ENCODE measurements at places on chromosomes 16 and 17.

DNA sequence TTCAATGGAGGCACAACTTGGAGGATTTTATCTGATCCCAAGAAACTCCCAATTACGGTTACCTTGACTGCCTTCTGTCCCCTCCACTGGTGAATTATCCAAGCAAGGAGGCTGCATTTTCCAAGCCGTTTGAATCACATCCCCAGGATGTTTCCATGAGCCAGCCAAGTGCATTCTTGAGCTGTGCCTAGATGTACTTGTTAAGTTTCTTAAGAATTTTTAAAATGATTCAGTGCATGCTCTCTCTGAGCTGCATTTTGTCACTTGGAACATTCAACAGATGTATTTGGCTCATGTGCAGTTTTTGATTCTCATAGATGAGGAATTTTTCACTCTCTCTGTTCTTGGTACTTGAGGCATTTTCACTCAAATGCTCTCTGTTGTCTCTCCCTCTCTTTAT is 202.6 kb upstream of the MYOCD start:
- DNase-seq = no peak

GRCh38 chr16:90022209-90023077 is 3.2 kb upstream of the DBNDD1 start:
- DNase-seq = peak; percentile 80

DNA sequence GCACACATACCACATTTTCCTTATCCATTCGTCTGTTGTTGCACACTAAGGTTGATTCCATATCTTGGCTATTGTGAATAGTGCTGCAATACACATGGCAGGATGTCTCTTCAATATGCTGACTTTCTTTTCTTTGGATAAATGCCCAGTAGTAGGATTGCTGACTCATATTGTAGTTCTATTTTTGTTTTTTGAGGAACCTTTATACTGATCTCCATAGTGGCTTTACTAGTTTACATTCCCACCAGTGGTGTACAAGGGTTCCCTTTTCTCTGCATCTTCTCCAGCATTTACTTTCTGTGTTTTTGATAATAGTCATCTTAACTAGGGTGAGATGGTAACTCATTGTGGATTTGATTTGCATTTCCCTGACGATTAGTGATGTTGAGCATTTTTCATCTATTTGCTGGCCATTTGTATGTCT is 118.1 kb downstream of the STXBP4 start:
- no peak for DNase-seq

- DNase-seq = no peak
These were observed 2.8 kb downstream of the KDM6B start for GRCh38 chr17:7836596-7837407.

- no peak for DNase-seq
These were observed 41.9 kb upstream of the ZCCHC14 start for GRCh38 chr16:87534751-87535150.

DNA sequence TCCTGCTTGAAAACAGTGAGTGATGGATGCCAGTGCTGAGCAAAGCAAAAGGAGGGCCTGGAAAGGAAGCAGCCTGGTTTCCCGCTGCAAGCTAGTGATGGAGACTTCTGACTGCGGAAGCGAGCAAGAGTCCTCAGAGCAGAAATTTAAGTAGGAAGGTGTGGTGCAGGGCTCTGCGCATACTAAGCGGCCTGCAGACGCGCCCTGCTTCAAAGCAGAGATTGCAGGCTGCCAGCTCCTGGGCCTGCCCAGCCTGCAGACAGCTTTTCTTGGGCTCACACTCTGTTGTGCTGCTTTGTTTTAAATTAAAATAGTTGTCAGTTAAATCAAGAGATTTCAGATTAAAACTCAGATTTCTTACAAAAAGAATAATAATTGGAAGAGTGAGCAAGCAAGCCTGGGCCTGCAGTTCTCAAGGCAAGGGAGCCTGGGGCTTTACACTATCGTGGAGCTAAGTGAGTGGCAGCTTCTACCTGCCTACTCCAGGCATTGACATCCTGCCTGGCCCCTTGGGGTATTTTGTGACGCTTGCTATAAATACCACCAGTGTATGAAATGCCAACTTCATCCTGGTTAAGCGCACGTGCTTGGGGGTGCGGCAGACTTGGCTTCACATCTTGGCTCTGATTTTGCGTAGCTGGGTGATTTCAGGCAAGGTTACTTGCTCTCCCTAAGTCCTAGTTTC is 237.3 kb downstream of the XYLT1 start:
- no peak for DNase-seq

DNA sequence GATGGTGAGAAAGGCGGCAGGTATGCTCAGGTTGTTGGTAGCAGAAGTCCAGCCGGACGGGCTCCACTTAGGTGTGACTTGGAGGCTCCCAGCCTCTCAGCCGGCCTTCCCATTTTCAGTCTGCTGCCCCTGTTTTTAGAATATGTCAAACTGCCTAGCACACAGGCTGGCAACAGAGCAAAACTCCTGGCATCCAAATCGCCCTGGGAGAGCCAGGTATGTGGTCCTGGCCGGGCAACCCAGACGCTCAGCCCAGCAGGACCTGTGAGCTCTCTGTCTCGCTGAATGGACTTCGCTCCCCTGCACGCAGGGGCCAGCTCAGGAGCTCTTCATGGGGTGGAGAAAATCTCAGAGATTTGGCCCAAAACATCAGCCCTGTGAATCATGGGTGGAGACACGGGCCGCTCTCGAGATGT is 147.9 kb upstream of the CHMP6 start:
- DNase-seq = no peak

- no peak for DNase-seq
These were observed 2.1 kb downstream of the ITGB4 start for GRCh38 chr17:75723171-75723930.

DNA sequence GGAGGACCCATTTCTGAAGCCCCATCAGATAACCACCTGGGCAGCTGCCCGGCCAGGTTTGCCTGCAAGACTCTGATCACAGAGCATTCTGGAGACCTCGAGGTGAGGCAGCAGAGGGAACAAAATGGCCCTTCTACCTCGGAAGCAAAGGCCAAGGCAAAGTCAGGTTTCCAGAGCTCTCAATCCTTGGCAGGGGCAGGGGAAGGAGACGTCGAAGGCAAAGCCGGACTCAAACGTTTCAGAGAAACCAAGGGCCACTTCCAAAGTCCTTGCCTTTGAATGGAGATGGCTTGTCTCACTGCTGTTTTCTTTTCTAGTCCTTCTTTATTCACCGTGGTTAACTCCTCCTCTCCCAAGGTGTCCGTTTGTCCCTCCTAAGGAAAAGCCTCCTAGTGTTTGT is 355.3 kb downstream of the SOX9 start:
- no peak for DNase-seq

- DNase-seq = no peak
These were observed 19.8 kb upstream of the PIK3R6 start for GRCh38 chr17:8887301-8887700.

- no peak for DNase-seq
These were observed 207.7 kb downstream of the HS3ST3A1 start for GRCh38 chr17:13393841-13394710.

GRCh38 chr17:15256689-15257088 is 8.4 kb downstream of the PMP22 start:
- no peak for DNase-seq

- DNase-seq = no peak
These were observed 193.0 kb downstream of the IRF8 start for GRCh38 chr16:86091976-86092375.

- no peak for DNase-seq
These were observed 1.6 kb downstream of the PSMB10 start for GRCh38 chr16:67935101-67935401.

DNA sequence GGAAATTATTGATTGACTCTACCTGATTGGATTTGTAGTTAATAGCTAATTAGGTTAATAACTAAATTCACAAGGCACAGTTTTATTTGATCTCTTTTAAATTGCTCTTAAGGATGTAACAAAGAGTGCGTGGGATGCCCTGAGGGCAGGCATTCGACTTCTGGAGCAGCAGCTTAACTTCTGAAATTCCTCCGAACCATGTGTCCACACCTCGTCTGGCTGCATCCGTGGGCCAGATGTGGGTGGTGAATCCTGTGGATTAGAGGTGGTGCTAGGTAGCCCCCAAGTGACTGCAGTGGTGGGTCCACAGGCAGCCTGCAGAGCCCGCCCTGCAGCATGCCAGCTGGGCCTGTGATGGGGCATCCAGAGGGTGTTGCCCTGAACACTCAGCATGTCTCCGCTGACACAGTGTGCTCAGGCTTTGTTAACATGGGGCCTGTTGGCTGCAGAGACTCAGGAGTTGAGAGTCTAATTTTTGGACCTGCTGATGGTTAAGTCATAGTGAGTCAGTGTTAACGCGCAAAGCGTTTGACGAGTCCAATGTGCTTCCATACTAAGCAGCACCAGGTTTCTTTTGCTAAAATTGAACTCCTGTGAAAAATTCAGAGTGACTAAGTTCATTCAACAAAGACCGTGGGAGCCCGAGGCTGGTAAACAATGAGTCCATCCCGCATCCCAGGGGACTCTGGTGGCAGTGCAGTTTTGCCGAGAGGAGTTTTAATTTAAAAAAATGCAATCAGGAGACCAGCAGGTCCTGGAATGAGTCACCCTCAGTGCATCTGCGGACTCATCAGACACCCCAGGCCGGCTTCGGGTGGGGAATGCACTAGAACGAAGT is 3.8 kb upstream of the NPB start:
- DNase-seq = no peak

DNA sequence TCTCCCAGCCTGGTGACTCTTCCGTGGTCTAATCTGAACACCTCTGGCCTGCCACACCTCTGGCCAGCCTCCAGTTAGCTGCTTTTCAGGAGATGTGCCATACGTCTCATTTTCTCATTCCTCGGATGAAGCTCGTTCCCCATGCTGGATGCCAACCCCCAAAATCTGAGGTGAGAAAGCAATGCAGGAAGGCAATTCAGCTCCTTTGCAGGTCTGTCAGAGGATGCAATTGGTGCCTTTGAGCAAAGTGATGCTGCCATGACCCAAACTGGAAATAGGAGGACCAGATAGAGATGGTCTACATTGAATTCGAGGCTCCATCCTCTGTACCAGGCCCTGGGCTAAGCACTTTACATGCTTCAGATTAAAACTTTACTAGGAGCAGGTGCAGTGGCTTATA is 11.0 kb upstream of the CUEDC1 start:
- DNase-seq = no peak

DNA sequence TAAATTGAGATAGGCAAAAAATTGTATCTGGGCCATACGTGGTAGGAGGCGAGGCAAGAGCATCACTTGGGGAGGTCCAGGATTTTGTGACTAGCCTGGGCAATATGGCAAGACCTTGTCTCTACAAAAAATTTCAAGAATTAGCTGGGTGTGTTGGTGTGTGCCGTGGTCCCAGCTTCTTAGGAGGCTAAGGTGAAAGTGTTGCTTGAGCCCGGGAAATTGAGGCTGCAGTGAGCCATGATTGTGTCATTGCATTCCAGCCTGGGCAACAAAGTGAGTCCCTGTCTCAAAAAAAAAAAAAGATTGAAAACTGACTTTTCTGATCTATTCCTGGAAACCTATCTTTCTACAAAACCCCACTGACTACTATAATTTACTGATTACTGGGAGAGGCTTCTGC is 26.7 kb downstream of the CDK12 start:
- DNase-seq = no peak

GRCh38 chr17:77496831-77497577 is 356.2 kb downstream of the SEC14L1 start:
- DNase-seq = no peak

- peak; percentile 2 for DNase-seq
These were observed 240.0 kb downstream of the C16orf95 start for GRCh38 chr16:87076950-87077749.

GRCh38 chr17:51103451-51103850 is 17.2 kb downstream of the SPAG9 start:
- DNase-seq = no peak

- DNase-seq = no peak
These were observed 532 bp downstream of the KDM6B start for GRCh38 chr17:7834542-7834956.

- DNase-seq = no peak
These were observed 16.8 kb downstream of the VASN start for GRCh38 chr16:4388271-4389021.

GRCh38 chr16:67244387-67245185 is 2.7 kb downstream of the FHOD1 start:
- DNase-seq = peak; percentile 55

GRCh38 chr16:4689864-4690704 is 3.3 kb upstream of the NUDT16L1 start:
- DNase-seq = no peak

GRCh38 chr17:64281962-64282752 is 19.1 kb upstream of the TEX2 start:
- peak; percentile 53 for DNase-seq

GRCh38 chr17:19702217-19702641 is 14.2 kb downstream of the SLC47A2 start:
- DNase-seq = no peak

GRCh38 chr17:7794075-7794663 is 39.8 kb upstream of the KDM6B start:
- DNase-seq = no peak

DNA sequence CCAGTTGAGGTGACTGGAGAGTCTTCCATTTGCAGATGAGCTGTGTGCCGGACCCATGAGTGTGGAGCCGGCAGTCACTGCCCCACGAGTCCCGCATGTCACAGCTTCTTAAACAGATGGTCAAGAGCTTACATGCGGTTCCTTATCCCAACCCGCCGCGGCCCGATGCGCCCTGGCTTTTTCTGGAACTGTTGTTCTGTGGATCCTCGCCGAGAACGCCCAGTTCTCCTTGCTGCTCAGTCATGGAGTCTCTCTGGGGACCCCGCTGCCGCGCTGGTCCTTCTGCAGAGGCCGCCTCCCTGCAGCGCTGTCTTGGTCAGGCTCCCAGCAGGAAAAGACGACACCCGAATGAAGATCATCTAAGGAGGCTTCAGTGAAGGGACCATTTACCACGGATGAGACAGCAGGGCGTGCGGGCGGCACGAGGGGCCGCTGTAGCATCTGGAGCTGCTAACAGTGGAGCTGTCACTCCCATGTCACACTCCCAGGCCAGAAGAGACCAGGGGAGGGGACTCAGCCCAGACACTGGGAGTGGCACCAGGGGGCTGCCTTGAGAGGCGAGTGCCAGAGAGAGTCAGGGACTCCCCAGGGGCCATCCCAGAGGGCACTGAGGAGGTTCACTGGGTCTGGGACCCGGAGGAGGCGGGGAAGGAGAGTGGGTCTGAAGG is 10.8 kb upstream of the LGALS3BP start:
- DNase-seq = no peak

Measured in immature natural killer cell (primary cell).